CD8-positive, alpha-beta memory T cell (primary cell): ENCODE measurements at places on chromosomes 16 and 17. TPM values are rescaled to one million over a fixed set of nuclear protein-coding genes. Genes with fewer than 3 reads are reported as not detected.

Gene IGSF6
- 1.1 TPM for total RNA-seq

Gene TBC1D16
- total RNA-seq: 3.5 TPM

GRCh38 chr17:45648642-45649041 is 135.5 kb upstream of the CRHR1 start:
- no peaks in the 10 kb centered on the region for H3K36me3 ChIP-seq
- H3K27ac ChIP-seq: no peak overlapping the region
- peaks cover 8% of the 10 kb centered on the region for H3K4me1 ChIP-seq

DNA sequence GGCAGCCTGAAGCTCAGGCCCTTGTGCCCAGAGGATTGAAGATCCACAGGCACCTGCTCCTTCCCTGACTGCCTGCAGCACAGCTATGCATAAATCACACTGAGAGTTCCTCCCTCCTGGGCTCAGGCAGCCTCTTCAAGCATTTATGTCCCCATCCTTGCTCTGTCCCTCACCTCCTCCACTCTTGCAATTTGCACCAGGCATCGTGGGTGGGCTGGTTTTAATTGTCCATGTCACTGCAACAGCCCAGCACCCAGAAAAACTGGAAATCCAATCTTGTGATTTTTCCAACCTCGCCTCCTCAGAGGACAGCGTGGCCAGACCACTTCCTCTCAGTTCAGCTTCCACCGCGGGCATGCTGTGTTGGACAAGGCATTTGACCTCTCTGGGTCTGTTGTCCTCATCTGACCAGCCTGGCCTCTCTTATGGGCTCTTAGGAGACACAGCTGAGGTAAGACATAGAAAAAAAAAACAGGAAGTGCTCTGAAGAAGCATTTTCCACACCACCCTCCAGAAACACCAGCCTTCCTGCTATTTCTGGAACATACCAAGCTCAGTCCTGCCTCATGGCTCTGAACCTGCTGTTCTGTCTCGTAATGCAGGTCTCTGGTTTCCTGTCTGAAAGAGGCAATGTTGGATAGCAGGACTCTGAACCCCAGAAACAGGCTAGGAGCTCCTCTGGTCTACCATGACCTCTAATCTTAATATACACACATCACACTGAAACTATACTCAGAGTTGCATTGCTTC is 8.3 kb downstream of the TMEM114 start:
- H3K4me3 ChIP-seq: no peak overlapping the region
- peaks cover under 1% of the 10 kb centered on the region for H3K27me3 ChIP-seq
- no peaks in the 10 kb centered on the region for H3K4me1 ChIP-seq
- no peaks in the 10 kb centered on the region for H3K36me3 ChIP-seq
- no peak for DNase-seq
- H3K27ac ChIP-seq: no peak overlapping the region

Gene CNOT1
- 338 TPM for total RNA-seq

Gene NAGS
- total RNA-seq: 0.60 TPM
